ENCODE measurements at places on chromosomes 2 and 18.

GRCh38 chr2:173828189-173829142 lies 136.7 kb downstream of the SP3 start:
- DNase-seq = no peak

DNA sequence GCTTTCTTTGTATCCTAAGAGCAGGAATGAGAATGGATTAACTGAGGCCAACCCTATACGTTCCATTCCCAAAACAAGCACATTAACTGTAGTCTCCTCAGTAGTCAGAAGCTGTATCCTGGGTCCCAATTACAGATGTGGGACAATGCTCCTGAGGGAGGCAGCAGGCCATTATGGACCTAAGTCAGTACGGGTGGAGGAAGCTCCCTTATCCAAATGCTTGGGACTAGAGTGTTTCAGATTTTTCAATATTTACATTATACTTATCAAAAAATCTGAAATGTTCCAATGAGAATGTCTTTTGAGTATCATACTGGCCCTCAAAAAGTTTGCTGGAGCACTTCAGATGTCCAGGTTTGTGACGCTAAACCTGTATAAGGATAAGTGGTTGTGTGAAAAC lies 90.1 kb downstream of the PRELID3A start:
- DNase-seq = no peak

- DNase-seq = no peak
These were observed 42.8 kb upstream of the KLF11 start for GRCh38 chr2:10000541-10000940.

GRCh38 chr2:33190393-33190937 lies 243.7 kb downstream of the LTBP1 start:
- no peak for DNase-seq

GRCh38 chr2:5695654-5696403 lies 3.6 kb downstream of the SOX11 start:
- no peak for DNase-seq
